ENCODE measurements at places on chromosomes 16 and 17.

- DNase-seq: peak; percentile 45
These were observed 99.4 kb downstream of the CYLD start for GRCh38 chr16:50841081-50841886.

- peak; percentile 85 for DNase-seq
These were observed 254.4 kb downstream of the C16orf95 start for GRCh38 chr16:87062569-87063442.

DNA sequence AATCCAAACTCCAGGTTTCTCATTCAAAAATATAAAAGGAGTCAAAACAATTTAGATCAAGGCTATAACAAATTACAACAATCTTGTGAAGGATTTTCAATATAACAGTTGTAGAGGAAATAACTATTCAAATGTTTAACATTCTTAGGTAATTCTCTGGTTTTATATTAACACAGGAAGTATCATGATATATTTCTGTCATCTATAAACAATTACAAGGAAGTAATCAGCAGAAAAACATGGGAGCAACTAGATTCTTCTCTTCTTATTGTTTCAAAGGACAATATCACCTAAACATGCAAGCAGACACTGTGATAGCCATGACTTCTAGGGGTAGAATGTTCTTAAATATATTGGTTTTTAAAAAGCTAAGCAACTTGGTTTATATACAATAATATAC is 49.9 kb downstream of the FBXL20 start:
- no peak for DNase-seq

GRCh38 chr17:65360961-65361552 is 200.4 kb downstream of the AXIN2 start:
- DNase-seq: no peak
